ENCODE measurements at places on chromosomes 13 and 19.

DNA sequence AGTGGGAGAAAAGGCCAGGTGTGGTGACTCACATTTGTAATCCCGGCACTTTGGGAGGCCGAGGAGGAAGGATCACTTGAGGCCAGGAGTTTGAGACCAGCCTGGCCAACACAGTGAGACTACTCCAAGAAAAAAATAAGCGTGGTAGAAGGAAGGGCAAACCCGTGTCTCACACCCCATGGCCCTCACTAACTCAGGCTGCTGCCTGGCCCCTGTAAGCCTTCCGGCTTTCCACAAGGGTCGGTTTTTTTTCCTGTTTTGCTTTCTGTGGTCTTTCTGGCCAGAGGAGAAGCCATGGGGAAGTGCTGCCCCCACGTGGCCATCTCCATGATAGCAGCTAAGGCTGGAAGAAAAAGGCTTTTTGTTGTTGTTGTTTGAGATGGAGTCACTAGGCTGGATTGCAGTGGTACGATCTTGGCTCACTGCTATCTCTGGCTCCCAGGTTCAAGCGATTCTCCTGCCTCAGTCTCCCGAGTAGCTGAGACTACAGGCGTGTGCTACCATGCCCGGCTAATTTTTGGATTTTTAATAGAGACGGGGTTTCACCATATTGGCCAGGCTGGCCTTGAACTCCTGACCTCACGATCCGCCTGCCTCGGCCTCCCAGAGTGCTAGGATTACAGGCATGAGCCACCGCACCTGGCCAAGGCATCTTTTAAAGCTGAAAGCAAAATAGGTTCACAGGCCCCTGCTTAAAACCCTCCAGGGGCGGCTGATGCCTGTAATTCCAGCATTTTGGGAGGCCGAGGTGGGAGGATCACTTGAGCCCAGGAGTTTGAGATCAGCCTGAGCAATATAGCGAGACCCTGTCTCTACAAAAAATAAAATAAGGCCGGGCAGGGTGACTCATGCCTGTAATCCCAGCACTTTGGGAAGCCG lies 7.5 kb upstream of the ARHGEF18 start:
- DNase-seq, result peak; percentile 64

GRCh38 chr13:103156346-103156998 lies 90.3 kb upstream of the SLC10A2 start:
- DNase-seq, result no peak

GRCh38 chr13:79782541-79783205 lies 301.7 kb downstream of the NDFIP2 start:
- peak; percentile 81 for DNase-seq

DNA sequence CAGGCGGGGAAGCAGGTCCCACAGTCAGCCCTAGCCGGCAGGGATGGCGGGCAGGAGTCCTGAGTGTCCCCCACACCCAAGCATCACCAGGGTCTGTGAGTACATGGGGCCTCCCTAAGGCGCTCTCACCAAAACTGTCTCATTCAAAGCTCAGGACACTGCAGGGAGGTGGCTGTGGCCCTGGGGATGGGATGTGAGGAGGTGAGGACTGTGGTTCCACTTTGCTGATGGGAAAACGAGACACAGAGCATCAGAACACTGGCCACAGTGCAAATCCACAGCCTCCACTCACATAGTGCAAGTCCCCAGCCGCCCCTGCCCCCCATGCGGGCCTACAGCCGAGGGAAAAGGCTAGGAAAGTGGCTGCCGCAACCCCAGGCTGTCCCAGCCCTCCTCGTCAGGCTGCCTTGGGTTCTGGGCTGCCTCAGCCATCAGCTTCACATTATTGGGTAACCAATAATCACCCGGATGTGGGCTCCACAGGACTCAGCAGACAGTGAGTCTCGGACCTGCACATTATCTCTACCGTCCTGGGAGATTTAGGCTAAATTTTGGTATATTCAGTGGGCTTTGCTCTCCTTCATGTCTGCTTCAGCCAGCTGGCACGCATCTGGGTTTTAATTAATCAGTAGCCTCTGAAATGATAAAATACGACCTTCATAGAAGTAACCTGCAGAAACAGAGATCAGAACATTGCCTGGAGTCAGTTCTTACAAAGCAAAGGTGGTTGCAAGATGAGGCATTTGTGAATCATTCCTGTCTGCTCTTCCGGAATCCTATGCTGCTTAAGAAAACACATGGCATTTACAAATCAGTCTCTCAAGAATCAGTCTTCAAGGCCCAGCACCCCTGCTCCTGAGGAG lies 77.0 kb downstream of the SOX1 start:
- DNase-seq, result no peak

DNA sequence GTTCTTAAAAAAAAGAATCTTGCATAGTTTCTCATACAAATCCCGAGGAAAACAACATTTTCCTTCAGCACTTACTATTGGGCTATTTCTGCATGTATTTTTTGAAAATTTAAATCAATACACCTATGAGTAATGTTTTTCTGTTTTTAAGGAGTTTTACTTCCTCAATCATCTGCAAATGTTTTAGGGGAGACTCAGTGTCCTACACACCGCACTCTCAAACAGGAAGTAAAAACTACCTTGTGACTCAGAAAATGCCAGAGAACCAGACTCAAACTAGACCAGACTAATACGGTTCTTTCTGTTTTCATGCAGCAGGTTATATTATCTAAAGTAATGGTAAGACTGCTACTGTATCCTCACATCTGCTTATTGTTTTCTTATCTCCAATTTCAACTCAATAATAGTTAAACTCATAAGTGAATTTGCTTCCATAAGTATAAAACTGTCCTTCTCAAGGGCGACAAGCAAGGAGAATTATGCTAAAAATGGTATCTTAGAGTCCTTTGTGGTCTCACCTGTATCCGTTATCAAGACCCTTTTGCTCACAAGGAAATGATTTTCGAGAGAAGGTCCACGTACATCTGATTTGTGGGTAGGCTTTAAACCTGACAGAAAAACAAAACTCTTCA lies 52.5 kb downstream of the FLT3 start:
- DNase-seq, result no peak

DNA sequence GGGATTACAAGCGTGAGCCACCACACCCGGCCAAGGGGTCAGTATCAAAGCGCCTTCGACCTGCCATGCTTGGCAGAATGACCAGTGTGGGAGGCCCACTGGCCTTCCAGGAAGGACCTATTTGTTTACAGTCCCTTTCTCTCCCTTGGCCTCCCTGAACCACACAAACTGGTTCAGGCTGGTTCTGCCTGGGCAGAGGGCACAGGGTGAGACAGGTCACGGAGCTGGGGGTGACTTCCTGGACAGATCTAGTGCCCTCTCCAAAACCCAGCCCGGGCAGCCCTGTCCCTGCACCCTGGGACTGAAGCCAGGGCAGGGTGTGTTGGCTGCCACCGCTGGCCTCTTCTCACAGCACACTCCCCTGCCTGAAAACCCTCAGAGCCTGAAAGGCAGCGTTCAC lies 11.3 kb downstream of the PLEKHF1 start:
- no peak for DNase-seq

- DNase-seq, result no peak
These were observed 56.1 kb downstream of the CHST8 start for GRCh38 chr19:33677745-33678426.

DNA sequence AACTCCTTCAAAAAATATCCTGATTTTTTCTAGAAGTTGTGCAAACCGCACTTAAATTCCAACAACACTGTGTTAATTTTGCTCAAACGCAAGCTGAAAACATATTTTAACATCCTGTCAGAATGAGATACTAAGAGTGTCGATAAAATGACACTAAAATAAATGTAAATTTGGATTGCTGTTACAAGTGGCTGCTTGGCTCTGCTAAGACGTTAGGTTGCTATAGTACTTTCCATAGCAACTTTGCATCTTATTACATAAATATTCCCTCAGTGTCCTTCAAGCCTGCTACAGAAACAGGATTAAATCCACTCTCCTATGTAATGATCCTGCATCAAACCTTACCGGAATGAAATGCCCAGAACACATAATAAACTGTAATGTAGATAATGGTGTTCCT lies 292.1 kb downstream of the DNAJC15 start:
- DNase-seq, result no peak

GRCh38 chr19:49653466-49653806 lies 11.4 kb downstream of the SCAF1 start:
- DNase-seq, result no peak

GRCh38 chr13:34343413-34343940 lies 525.5 kb downstream of the RFC3 start:
- DNase-seq, result no peak

- no peak for DNase-seq
These were observed 3.0 kb upstream of the PNKP start for GRCh38 chr19:49870309-49870901.

DNA sequence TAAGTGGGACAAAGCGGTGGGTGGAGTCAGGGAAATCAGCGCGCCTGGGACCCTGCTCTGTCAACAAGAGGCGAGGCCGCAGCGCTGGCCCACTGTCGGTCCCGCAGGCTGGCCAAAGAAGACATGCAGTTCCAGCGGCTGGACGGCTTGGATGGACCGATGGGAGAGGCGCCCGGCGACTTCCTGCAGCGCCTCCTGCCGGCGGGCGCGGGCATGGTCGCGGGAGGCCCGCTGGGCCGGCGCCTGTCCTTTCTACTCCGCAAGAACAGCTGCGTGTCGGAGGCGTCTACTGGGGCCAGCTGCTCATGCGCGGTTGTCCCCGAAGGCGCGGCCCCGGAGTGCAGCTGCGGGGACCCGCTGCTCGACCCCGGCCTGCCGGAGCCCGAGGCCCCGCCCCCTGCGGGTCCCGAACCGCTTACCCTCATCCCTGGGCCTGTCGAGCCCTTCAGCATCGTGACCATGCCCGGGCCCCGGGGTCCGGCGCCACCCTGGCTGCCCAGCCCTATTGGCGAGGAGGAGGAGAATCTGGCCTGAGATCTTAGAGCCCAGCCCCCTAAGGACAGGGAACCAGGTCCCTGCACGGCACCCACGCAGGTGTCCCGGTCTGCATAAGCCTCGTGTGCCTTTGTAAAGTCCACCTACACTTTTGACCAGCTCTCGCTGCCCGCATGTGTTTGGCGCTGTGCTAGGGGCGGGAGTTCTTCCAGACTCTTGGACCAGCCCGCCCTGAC lies 6.1 kb downstream of the BEST2 start:
- no peak for DNase-seq

DNA sequence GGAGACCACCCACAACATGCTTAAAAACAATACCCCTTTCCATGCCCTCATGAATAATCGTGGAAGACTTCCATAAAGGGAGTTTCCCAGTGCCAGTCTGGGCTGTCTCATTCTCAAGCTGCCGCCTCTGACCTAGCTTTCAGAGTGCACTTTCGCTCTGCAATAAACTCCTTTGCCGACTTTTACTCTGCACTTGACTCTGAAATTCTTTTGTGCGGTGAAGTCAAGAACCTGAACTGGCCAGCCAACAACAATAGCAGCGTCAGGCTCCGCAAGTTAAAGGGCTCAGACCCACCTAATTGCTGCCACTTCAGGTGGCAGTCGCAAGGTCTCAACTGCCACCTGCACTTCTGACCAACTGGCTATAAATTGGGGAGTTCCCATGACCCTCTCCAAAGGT lies 10.3 kb upstream of the LEUTX start:
- DNase-seq, result no peak

DNA sequence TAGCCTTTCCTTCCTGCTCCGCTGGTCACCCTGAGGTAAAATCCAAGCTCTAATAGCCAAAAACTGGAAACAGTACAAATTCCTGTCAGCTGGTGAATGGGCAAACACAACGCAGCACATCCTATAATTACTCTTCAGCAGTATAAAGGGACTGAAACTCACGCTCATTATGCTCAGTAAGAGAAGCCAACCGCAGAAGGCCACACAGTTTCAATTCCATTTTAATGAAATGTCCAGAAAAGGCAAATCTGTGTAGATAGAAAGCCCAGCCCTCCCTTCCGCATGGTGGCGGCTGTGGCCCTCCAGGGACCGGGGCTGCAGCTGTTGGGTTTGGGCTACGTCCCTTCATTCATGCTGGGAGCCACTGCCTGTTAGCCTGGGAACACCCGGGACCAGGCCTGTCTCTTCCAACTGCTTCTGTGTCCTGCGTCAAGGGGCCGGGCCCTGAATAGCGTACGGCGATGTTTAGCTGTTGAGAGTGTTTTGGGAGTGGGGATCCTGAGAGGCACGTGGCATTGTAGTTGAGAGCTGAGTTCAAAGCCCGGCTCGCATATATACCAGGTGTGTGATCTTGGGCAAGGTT lies 23.5 kb downstream of the NKPD1 start:
- no peak for DNase-seq

- no peak for DNase-seq
These were observed 265.6 kb downstream of the TDRD3 start for GRCh38 chr13:60662595-60662994.

- no peak for DNase-seq
These were observed 25.1 kb upstream of the MYDGF start for GRCh38 chr19:4695224-4695731.

DNA sequence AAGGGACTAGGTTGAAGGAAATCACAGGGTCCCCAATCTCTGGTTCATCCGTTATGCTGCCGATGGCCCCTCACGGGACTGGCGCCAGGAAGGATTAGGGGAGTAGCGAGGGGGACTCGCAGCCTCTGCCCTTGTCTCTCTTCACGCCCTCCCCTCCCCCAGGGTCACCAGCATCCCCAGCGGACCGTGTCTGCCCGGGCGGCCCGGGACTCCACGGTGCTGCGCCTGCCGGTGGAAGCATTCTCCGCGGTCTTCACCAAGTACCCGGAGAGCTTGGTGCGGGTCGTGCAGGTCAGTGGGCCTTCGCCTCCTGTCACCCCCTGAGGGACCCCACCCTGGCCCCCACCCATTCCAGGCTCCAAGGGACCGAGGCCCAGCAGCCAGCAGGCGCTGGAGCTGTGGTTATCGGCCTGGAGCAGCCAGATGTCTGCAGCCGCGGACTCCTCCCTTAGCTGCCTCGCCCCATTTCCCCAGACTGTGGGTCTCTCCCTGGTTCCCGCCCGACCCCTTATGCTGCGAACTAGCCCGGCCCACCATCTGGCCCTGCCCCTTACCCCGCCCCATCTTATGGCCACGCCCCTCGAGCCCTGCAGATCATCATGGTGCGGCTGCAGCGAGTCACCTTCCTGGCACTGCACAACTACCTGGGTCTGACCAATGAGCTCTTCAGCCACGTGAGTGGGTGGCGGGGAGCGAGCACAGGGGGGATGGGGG lies 5.4 kb downstream of the PNPLA6 start:
- no peak for DNase-seq

GRCh38 chr13:106794117-106794516 lies 226.2 kb upstream of the ARGLU1 start:
- DNase-seq, result no peak

DNA sequence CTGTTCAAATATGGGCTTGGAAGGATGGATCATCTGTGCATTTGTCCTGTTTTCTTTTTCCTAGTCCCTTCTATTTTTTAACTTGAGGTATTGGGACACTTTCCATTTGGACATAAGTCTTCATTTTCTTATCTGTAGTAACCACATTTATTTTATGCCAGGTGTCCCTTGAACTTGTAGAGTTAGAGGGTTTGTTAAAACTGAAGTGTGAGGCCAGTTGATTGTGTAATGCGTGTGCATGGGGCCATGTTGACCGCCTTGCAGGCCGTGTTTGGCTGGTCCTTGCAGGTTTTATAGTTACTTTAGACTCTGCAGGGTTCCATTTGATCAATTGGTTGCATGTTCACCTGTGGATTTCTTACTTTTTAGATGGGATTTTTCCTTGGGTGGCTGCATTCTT lies 21.0 kb downstream of the SAE1 start:
- no peak for DNase-seq
